ENCODE measurements at places on chromosomes 2 and 18. TPM values are rescaled to one million over a fixed set of nuclear protein-coding genes. Genes with fewer than 3 reads are reported as not detected.

DNA sequence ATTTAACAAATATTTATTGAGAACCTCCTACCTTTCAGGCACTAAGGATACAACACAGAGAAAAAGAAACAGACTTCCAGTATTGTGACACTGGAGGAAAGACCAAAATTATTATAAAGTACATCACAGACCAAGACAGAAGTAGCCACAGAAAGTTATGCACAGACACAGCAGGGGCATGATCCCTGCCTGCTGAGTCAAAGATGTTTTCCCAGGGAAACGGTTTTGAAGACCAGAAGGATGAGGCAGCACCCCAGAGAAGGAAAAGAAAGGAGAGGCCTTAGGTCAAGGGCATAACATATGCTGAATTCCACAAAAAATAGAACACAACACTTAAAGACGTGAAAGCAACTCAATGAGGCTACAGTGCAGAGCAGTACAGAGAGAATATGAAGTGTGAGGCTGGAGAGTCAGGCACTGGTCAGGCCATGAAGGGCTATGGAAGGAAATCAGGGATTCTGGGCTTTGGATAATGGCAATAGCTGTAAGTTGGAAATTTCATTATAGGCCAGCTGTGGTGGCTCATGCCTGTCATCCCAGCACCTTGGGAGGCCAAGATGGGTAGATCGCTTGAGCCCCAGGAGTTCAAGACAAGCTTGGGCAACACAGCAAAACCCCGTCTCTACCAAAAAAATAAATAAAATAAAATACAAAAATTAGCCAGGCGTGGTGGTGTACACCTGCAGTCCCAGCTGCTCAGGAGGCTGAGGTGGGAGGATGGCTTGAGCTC is 8.2 kb downstream of the ADAM17 start:
- no peak for DNase-seq

GRCh38 chr2:6674381-6674780 is 191.3 kb downstream of the CMPK2 start:
- DNase-seq: no peak

DNA sequence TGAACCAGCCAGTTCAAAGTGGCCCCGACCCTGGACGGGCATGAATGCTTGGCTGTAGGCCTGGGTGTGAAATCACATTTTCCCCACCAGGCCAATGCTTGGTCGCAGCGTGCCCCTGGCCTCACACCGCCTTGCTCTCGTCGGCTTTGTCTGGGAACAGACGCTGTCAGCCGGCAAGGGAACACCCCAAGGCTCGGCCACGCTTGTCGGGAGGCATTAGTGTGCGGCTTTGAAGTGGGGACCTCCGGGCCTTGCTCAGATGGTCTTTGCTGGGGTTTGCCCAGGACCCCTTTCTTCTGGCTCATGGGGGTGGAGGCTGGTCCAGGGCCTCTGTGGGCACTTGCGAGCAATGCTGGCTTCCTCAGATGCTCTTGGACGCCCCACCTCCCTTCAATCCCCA is 79.1 kb downstream of the INHBB start:
- DNase-seq: no peak

DNA sequence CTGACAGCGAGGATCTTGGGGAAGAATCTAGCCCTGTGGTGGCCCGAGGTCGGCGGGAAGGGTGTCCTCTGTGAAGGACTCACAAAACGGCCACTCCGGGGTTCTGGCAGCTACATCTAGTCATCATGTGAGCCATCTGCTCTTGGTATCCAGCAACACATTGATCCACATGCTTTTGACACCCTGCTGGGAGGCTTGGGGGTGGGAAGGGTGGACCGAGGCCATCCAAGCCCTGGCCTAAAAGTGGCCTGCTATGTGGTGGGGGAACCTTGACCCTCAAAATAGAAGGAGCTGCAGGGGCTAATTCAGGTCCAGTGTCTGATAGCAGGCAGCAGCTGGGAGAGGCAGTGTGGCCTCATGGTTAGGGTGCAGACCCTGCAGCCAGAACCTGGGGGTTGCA is 145.7 kb downstream of the CELF4 start:
- DNase-seq: no peak

DNA sequence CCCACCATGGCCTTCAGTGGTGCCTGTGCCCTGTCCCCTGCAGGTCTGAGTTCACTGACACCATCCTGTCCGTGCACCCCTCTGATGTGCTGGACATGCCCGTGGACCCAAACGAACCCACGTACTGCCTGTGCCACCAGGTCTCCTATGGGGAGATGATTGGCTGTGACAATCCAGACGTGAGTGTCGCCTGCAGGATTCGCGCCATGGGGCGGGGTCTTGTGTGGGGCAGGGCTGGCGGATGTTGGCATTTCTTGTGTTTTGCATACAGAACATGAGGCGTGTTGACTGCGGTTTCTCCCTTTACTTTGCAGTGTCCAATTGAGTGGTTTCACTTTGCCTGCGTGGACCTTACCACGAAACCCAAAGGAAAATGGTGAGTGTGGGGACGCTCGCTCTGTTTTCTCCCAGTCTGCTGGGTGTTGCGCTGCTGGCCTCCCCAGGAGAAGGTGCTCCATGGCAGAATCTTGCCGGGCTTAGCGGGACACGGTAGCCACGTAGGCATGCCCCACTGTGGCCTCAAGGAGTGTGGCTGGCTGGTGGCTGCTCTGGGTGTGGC is 11.5 kb upstream of the D2HGDH start:
- DNase-seq: no peak

DNA sequence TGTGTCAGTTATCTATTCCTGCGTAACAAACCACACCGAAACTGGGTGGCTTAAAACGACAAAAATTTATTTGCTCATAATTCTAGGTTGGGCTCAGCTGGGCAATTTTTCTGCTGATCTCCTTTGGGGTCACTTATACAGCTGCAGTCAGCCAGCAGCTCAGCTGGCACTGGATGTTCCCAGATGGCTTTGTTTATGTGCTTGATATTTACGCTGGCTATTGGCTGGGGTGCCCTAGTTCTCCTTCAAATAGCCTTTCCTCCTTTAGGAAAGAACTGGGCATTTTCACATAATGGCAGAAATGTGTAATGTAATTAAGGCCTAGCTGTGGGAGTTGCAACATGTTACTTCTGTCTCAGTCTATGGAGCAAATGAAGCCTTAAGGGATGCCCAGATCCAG is 142.2 kb downstream of the B3GNT2 start:
- DNase-seq: no peak

GRCh38 chr2:119552902-119553301 is 8.7 kb downstream of the CFAP221 start:
- DNase-seq: no peak

DNA sequence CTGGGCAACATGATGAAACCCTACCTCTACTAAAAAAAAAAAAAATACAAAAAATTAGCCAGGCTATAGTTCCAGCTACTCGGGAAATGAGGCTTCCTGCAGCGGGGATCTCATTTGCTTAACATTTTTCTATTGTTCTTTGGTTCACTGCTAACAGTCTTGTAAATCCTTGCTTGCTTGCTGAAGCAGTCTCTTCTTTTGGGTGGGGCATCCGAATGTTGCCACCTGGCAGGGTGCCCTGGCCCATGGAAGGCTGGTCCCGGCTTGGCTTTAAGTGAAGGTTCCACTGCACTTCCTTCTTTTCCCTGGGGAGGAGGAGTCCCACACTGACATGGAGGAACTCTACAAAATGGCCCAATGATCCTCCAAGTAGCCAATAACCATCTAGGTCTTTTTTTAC is 6.0 kb upstream of the ANKRD29 start:
- DNase-seq: no peak

DNA sequence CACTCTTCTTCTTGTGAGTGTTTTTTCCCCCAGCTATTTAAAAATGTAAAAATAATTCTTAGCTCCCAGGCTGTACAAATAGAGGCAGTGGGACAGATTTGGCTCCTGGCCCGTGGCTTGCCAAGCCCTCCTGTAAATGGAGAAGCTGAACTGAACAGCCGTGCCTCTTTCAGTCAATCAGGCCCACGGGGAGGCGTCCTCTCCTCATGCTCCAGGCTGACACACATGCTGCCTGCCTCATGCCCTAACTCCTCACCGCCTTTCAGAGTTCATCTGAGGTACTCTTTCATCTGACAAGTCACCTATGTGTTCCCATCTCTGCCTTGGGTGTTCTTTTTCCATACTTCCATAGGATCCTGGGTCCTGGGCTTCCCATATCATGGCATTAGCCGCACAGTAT is 58.9 kb downstream of the BMP10 start:
- DNase-seq: no peak

GRCh38 chr18:36247036-36247435 is 50.5 kb upstream of the FHOD3 start:
- no peak for DNase-seq

Gene GALNT14
- 1.1 TPM for polyA plus RNA-seq

Gene POTEJ
- not detected for polyA plus RNA-seq

Gene ING5
- polyA plus RNA-seq: 39.3 TPM

Gene PER2
- polyA plus RNA-seq: 8.8 TPM

Gene UGT1A1
- polyA plus RNA-seq: 5.6 TPM

Gene RGPD4
- polyA plus RNA-seq: 0.03 TPM

Gene UGT1A9
- polyA plus RNA-seq: 0.16 TPM

Gene ZNF407
- polyA plus RNA-seq: 5.9 TPM

Gene PTGR3
- polyA plus RNA-seq: 23.9 TPM

Gene CD8B
- 0.82 TPM for polyA plus RNA-seq

Measured in urinary bladder (tissue), 4 donors.